Amygdala (tissue), 56 donors: ENCODE measurements at places on chromosomes 2 and 18.

- peak; percentile 50 for DNase-seq
Measured at GRCh38 chr2:233470011-233470687, 96.4 kb downstream of the USP40 start.

- no peak for DNase-seq
Measured at GRCh38 chr2:72944804-72945449, 27.6 kb downstream of the EMX1 start.

DNA sequence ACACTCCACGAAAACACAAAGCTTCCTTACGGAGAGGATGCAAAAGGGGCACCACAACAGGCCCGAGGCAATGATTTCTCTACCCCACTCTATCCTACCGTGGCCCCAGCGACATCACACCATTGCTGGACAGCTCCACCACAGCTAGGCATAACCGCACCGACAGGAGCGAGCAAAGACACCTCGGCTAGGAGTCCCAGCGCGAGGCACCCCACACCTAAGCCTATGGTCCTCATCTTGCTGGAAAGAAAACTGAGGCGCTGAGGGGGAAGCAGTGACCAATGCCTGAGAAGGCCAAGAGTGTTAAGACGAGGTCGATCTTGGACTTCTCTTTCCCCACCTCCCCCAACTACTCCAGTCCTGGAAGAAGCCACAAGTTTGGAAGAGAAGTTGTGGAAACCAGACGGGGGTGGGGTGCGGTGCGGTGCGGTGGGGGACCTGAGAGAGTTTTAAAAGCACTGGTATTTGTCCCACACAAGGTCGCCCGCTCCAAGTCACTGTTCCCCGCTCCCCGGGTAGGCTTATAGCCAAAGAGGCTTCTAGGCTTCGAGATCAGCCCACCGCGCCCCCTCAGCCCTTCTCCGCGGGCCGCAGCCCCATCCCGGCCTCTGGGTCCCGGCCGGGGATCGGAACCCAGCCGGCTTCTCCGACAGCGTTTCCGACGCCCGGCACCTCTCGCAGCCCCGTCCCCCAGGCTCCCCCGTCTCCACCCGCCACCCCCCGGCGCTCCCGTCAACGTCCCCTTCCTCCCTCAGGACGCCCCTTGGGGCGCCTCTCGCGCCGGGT is 766 bp downstream of the PDE6D start:
- no peak for DNase-seq

DNA sequence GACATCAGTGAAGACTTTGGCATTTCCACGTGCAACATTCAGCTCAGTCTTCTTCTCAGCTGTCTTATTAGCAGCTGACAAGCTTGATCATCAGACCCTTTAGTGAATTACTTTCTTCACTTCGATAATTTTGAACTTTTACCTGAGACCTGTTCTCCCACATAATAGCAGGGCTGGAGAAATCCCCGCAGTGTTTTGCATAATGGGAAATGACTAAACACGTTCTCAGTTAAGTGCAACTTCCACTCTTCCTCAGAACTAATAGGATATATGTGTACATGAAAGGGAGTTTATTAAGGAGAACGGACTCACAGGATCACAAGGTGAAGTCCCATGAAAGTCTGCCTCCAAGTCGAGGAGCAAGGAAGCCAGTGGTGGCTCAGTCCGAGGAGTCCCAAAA is 28.8 kb upstream of the MBP start:
- no peak for DNase-seq

- peak; percentile 20 for DNase-seq
Measured at GRCh38 chr2:218003281-218003944, 618 bp upstream of the TNS1 start.

DNA sequence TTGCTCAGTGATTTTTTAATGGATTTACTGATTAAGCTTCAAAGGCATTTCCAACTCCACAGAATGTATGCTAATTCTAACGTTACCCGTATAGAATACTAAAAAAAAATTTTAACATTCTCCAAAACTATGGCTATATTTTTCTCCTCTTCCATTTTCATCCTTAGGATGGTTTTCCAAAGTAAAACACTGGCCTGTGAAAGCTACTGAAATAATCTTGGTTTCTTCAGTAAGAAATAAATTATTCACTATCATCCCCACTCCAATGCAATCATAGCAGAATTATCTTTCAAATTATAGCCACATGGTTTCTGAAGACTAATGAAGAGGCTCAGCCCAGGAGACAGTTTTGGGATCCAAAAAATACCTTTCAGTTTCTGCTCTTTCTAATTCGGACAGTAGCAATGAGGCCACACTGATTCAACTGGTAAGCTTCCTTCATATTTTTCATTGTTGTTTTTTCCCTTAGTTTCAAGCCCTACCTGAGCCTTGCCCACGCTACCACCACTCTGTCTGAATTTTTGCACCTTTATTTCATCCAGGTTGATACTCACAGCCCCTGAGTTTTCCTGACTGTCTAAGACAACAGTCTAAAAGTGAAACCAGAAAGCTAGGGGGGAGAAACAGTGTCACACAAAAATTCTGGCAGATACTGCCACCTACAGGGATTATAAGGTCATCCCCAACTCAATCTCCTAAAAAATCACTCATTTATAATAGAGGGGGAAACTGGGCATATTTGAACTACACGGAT is 887.9 kb downstream of the NRXN1 start:
- no peak for DNase-seq

- DNase-seq = no peak
Measured at GRCh38 chr2:9382604-9383235, 40.6 kb downstream of the ITGB1BP1 start.

- no peak for DNase-seq
Measured at GRCh38 chr2:64748147-64748546, 94.4 kb upstream of the SERTAD2 start.

GRCh38 chr2:11145350-11145749 is 9.9 kb upstream of the SLC66A3 start:
- DNase-seq = no peak

- no peak for DNase-seq
Measured at GRCh38 chr2:73323551-73323950, 30.2 kb upstream of the EGR4 start.

GRCh38 chr18:9690418-9691188 is 17.5 kb upstream of the RAB31 start:
- DNase-seq = no peak

- DNase-seq = no peak
Measured at GRCh38 chr2:168246072-168246482, 1.3 kb downstream of the STK39 start.

GRCh38 chr2:74496997-74497776 is 2.2 kb downstream of the LBX2 start:
- no peak for DNase-seq

- DNase-seq = no peak
Measured at GRCh38 chr18:37321582-37322491, 243.8 kb downstream of the CELF4 start.

DNA sequence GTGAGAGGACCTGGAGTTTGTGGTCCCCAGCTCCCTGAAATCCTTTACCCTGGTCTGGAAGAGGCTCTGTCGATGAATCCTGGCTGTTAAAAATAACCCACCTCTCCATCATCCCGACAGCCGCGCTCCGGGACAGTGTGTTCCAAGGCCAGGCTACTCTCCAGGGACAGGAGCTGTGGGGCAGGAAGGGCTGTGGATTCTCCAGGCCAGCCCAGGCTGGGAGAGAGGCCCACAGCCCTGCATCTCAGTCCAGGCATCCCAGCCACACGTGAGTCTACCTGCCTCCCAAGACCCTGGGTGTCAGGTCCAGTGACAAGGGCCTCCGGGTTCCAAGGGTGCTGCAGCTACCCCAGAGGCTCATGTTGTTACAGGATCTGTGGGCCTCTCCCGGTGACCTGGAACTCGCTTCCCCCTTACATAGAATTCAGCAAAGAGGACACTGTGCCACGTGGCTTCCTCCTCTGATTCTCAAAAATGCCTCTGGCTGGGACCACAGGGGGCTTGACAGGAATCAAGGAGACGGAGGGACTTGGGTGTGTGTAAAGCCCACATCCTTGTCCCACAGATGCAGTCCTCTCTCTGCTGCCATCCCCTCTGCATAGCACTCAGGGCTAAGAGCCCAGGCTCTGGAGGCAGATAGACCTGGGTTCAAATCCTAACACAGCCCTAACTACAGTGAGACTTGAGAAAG is 17.3 kb downstream of the ADRA2B start:
- no peak for DNase-seq

DNA sequence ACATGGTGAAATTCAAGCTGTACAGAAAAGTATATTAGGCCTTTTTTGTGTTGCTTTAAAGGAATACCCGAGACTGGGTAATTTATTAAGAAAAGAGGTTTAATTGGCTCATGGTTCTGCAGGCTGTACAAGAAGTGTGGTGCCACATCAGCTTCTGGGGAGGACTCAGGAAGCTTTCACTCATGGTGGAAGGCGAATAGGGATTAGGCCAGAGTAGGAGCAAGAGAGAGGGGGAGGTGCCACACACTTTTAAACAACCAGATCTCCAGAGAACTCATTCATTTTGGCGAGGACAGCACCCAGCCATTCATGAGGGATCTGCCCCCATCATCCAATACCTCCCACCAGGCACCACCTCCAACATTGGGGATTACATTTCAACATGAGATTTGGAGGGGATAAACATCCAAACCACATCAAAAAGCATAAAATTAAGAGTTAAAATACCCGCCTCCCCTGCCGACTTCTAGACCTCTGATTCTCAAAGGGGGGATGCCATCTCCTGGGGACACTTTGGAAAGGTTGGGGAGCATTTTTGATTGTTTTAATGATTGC is 15.1 kb upstream of the LIPG start:
- DNase-seq = no peak

DNA sequence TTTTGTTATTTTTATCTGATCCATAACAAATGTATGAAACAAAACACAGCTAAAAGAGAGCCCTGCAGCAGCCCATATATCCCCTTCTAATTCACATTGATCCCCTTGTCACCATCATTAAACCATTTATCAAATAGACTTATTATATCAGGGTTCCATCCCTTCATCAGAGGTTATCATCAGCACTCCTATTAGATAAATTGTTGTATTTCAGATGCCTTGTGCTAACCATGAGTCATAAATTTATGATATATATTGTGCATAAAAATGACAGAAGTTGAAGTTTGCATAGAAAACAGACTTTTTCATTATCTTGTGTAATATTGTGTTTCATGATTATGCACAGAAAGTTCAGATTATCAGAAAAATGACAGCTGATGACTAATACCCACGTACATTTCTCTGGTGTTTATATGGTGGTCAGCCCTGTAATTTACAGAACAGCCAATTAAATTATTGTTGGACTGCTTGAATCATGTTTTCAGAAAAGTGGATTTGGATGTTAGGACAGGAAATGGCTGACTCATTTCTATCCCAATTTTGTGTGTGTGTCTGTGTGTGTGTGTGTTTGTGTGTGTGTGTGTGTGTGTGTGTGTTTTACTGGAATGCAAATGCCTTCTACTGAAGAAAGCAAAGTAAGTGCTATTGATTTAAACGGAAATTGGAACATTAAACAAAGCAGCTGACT is 80.9 kb downstream of the PPP1R1C start:
- DNase-seq = no peak

DNA sequence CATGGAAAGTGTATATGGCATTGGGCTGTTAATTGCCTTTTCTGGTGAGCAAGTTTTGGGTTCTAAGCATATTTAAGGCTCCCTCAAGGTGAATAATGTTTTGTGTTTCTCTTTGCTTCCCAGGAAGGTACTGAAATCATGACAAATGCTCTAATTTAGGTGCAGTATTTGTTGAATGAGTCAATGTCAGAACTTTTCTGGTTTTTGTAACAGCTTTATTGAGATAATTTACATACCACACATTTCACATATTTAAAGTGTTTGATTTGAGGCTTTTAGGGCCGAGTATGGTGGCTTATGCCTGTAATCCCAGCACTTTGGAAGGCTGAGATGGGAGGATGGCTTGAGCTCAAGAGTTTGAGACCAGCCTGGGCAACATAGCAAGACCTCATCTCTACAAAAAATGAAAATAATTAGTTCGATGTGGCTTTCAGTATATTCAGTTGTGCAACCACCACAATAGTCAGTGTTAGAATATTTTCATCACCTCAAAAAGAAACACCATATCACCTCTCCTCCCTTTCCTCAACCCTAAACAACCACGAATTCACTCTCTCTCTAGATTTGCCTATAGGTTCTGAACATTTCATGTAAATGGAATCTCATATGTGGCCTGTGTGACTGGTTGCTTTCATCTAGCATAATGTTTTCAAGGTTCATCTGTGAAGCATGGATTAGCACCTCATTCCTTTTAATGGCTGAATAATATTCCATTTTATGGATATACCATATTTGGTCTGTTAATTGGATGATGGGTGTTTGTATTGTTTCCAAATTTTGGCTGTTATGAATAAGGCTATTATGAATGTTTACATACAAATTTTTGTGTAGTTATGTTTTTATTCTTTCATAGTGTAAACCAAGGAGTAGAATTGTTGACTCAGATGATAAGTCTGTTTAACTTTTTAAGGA is 54.9 kb downstream of the MGAT5 start:
- DNase-seq = no peak

- DNase-seq = no peak
Measured at GRCh38 chr2:206693399-206694137, 24.6 kb downstream of the DYTN start.

- no peak for DNase-seq
Measured at GRCh38 chr2:236744281-236744705, 174.7 kb downstream of the ACKR3 start.

GRCh38 chr2:204570421-204570820 is 25.1 kb downstream of the PARD3B start:
- no peak for DNase-seq

GRCh38 chr2:101004620-101005325 is 2.7 kb downstream of the RPL31 start:
- no peak for DNase-seq

DNA sequence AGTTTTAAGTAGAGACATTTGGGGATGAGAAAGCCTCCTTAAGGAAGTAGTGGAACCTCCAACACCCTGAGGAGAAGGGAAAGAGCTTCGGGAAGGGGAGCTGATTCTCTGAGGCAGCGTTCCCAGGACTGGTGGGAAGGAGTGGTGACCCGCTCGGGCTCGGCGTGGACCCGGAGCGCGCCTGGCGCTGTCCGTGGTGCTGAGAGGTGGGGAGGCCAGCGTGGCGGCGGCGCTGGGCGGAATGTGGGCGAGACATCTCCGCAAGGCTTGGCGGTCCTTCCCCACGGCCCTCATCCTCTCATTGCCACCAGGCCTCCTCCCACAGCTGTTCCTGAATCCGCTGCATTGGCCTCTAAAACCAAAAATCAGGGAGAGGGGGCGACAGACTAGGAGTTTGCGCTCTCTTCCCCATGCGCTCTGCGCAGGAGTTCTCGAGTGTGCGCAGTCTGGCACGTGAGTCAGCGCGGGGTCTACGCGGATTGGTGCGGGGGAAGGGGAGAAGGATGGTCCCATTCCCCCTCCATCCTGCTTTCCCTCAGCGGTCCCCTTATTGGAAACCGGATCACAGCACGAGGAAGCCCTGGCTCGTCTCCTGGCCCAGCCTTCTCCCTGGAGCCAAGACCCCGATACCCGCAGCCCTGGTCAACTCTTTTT is 857 bp downstream of the RESP18 start:
- DNase-seq = no peak
